ENCODE measurements at places on chromosomes 1 and 21. TPM values are rescaled to one million over a fixed set of nuclear protein-coding genes. Genes with fewer than 3 reads are reported as not detected.

DNA sequence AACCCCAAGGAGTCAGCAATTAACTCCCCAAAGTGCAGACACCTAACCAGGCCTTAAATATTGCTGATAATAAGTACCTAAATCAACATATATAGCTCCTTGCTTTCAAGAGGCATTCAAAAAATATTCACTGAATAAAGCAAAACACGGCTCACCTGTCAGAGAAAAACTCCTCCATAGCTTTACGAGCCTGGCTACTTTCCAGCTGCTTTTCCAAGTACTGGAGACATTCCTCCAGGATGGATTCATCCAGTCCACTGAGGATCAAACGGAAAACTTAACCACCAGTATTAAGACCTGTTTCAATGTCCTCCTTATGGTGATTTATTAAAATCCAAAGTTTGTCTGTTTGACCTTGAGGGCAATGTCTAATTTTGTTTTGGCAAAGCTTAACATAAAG, 44.6 kb downstream of the UBR4 start:
- no peak overlapping the region for H3K27ac ChIP-seq
- H3K4me1 ChIP-seq = no peaks in the 10 kb centered on the region
- H3K27me3 ChIP-seq = no peaks in the 10 kb centered on the region
- no peak overlapping the region for H3K4me3 ChIP-seq
- DNase-seq = no peak

DNA sequence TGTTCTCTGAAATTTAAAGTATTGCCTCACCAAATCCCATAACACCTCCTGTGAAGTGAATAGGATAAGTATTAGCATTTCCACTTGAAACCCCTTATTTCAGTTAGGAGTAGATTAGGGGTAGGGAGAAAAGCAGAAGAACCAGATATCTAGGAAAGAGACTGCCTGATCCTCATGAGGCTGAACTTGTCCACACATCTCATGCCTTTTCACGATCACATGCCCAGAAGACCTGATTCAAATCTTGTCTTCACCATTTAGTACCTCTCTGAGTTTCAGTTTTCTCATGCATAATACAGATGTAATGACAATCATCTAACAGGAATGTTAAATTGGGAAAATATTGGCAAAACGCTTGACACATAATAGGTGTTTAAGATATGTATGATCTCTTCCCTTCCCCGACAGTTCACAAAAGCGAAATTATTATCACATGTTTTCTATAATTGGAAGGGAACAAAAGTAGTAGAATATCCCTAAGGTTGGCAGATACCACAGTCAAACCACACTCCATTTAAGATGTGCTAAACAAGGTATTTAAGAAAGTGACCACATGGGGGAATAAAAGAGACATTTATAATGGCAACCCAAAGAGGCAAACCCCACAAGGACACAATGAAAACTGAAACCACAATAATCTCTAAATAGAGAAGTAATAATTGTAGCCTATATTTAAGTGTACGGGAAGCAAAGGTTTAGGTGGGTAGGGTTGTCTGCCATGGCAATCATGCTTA, 25.2 kb downstream of the GFI1 start:
- no peak for DNase-seq
- H3K4me1 ChIP-seq = peaks cover 10% of the 10 kb centered on the region
- no peaks in the 10 kb centered on the region for H3K27me3 ChIP-seq
- no peaks in the 10 kb centered on the region for H3K36me3 ChIP-seq

GRCh38 chr1:245871915-245872314, 635.2 kb downstream of the SMYD3 start:
- no peak for DNase-seq
- H3K27me3 ChIP-seq = no peaks in the 10 kb centered on the region
- H3K4me1 ChIP-seq = peaks cover 12% of the 10 kb centered on the region
- H3K4me3 ChIP-seq = no peak overlapping the region
- no peaks in the 10 kb centered on the region for H3K36me3 ChIP-seq
- H3K27ac ChIP-seq = no peak overlapping the region

GRCh38 chr1:10186331-10187025, 23.9 kb upstream of the KIF1B start:
- H3K27me3 ChIP-seq = no peaks in the 10 kb centered on the region
- DNase-seq = no peak
- peaks cover under 1% of the 10 kb centered on the region for H3K36me3 ChIP-seq
- no peak overlapping the region for H3K27ac ChIP-seq
- no peak overlapping the region for H3K4me3 ChIP-seq
- no peaks in the 10 kb centered on the region for H3K4me1 ChIP-seq

DNA sequence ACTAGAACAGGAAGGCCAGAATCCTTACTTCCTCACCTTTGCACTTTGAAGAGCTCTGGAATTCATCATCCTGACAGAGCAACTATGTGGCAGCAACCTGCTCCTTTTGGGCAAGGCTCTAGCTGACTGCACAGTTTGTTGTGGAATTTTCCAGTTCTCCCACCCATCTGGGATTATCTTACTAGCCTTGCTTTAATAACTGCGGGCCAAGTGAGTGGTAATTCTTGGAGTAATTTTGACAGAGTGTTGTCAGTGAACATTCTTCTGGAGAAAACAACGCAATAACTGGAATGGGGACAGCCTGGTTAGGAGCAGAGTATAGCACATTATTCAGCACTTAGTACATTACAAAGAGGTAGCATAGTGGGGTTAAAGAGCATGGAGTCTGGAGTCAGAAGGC, 75.3 kb downstream of the NTMT2 start:
- H3K27me3 ChIP-seq = no peaks in the 10 kb centered on the region
- no peaks in the 10 kb centered on the region for H3K36me3 ChIP-seq

- H3K4me3 ChIP-seq = no peak overlapping the region
- no peak overlapping the region for H3K27ac ChIP-seq
- peaks cover 16% of the 10 kb centered on the region for H3K4me1 ChIP-seq
- H3K36me3 ChIP-seq = no peaks in the 10 kb centered on the region
- DNase-seq = no peak
- no peaks in the 10 kb centered on the region for H3K27me3 ChIP-seq
Measured at GRCh38 chr1:234841710-234842231, 231.8 kb upstream of the IRF2BP2 start.

The FOXE3 gene
- not detected for polyA plus RNA-seq

The SUMO3 gene
- 36.4 TPM for polyA plus RNA-seq

DNA sequence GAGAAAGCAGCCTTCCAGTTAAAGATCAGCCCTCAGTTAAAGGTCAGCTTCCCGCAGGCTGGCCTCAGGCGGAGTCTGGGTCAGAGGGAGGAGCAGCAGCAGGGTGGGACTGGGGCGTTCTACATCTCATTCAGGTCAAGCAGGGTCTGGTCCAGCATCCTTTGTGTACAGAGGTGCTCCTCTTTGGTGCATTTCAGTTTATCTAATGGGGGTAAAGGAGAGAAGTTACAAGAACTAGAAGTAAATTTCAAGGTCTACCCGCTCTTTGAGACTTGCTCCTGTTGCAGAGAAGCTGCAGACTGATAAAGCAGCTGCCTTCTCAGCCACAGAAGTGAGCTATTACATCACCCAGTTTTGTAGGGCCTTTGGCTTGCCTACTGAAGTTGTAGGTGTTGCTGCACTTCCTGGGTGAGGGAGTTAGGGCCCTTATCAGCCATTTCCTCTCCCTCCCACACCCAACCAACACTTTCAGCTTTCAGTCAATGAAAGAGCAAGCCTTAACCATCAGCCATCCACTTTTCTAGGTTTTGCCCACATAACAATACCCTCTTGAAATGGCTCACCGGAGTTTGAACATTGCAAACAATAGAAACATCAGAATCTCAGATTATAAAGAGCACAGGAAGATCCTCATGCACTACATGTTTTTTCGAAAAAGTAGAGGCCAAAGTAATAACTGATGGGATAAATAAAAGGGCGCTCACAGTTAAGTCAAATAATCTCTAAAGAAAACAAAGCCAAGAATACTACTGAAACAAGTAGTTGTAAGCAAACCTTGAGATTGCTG, 2.8 kb upstream of the NUP210L start:
- H3K4me1 ChIP-seq = peaks cover 16% of the 10 kb centered on the region
- peak; percentile 29 for DNase-seq
- H3K27me3 ChIP-seq = no peaks in the 10 kb centered on the region

- H3K4me3 ChIP-seq = no peak overlapping the region
- H3K4me1 ChIP-seq = no peaks in the 10 kb centered on the region
Measured at GRCh38 chr1:103937763-103938357, 188.2 kb downstream of the AMY1C start.

Data from stomach (tissue), 19 donors.